Stimulated activated CD4-positive, alpha-beta T cell treated with anti-CD3 and anti-CD28 coated beads, Interleukin-1b, Interleukin-23, amount 100 ng/mL, for 1 hour (primary cell): ENCODE measurements at places on chromosomes 11 and 22.

DNA sequence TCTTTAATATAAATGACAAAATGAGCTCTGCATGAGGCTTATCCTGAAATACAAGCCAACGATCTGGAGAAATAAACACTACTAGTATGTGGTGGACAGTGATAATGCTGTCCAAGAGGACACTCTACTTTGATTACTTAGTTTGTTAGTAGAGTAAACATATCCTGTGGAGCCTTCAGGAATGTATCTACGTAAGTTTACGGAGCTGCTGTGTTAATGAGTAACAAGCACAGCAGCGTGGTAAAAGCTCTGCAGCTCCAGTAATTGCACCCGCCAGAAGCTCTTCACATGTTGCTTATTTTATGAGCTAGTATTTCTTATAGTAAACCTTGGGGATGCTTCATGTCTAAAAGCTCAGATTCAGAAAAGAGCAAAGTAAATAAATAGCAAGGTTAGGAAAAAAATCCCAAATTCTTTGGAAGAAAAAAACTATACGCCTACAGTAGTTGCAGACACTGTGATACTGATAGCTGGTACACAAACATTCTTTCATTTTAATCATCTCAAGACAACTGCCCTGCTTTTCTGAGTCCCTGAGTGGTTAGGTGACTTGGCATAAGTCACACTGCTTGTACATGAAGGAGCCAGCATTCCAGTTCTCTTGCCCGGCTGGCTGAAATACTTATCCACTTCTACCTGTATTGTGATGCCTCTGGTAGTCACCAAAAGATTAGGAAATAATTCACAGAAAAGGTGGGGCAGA, 32.7 kb upstream of the CCDC34 start:
- DNase-seq: no peak

- DNase-seq: no peak
Observed at GRCh38 chr11:2202071-2202899, 30.7 kb upstream of the TH start.

DNA sequence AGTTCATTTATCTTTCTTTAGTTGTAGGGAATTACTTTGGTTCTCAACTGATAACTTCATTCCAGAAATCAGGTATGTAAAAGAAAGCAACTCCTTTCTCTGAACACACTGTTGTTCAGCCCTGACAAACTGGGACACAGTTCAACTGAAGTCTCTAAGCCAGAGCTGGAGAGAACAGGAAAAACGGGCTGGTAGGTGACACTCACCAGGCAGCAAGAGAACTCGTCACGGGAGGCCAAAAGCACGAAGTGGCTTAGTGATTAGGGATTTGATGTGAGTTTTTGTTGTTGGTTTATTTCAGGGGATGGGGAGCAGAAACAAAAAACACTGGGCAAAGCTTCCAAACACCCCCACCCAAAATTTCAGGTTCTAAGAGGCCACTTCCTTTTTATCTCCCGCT, 54.1 kb downstream of the MYH9 start:
- no peak for DNase-seq

DNA sequence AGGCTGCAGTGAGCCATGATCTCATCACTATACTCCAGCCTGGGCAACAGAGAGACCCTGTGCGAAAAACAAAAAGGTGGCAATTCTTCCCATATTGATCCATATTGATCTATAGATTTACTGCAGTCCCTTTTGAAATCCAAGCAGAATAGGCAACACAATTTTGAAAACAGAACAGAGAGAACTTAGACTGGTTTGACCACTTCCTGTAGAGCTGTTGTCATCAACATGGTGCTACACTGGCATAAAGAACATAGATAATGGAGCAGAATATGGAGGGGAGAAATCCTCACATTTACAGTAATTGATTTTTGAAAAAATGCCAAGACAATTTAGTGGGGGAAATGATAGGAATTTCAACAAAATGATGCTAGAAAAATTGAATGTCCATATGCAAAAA, 34.1 kb downstream of the GRK3 start:
- DNase-seq: no peak

- no peak for DNase-seq
Observed at GRCh38 chr11:110735455-110736170, 23.4 kb upstream of the ARHGAP20 start.

DNA sequence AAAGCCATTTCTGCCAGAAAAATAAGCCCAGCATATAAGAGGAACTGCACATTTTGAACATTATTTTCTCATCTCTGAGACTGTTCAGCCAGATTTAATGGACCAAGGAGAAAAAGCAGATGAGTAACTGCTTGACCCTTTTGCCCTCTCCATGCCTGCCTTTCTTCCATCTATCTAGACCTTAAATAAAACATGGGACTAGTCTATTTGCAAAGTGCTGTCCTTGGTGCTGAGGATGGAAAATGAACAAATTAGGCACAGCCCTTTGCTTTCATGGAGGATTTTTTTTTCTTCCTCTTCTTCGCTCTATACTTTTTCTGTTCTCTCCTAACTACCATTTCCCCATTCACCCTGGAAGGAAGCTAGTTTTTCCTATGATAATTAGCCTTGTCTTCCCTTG, 361.3 kb downstream of the GRM5 start:
- DNase-seq: no peak

DNA sequence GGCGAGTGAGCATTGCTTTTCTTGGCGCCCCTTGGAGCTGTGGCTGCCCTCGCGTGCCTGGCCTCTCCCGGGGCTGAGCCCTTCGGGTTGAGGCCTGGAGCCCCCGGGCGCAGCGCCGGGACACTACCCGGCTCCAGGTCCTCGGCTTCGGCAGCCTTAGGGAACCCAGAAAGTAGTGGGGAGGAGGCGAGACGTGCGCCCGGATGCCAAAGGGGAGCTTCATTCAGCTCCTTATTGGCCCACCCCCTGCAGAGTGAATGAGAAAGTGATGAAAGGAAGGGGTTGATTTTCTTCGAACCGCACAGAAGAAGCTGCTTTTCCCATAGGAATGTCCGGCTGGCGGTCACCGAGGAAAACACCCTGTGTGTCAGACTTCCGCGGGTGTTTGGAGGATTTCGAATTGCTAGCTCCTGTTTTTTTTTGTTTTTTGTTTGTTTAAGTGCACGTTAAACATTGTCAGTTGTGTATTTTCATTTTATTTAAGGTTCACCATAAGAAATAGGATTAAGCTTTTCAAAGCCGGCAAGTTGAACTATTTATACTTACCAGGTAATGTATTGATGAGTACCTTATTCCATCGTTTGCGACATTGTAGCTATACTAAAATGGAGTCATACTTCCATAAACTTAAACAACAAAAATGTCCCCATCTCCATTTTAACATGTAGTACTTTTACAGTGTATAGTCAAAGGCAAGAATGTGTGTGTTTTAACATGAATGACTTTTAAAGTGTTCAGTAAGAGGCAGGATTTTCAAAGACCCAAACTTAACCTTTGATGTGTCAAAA, 841 bp upstream of the EIF4G2 start:
- no peak for DNase-seq

DNA sequence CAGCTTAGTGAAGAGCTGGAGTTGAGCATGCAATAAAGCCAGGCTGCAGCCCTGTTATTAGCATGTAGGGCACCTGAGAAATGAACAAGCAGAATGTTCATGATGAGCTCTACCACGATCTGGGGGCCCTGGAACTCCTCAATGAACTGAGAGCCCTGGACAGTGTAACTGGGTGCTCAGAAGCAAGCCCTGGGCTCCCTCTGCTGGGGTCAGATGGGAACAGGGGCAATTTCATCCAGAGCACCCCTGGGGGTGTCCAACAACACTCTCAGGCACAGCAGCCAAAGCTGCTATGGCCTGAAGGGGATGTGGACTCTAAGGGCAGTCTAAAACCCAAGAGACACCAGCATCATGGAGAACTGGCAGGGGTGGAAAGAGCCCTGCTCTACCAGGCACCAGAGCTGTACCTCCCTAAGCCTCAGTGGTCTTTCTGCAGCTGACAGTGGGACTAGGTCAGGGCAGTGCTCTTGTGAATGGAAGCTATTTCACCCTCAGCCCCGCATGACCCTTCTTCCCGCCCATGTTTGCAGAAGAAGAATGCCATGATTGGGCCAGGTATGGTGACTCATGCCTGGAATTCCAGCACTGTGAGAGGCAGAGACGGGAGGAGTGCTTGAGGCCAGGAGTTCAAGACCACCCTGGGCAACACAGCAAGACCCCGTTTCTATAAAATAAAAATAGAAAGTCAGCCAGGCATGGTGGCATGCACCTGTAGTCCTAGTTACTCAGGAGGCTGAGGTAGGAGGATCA, 28.9 kb downstream of the THOC5 start:
- peak; percentile 3 for DNase-seq

- DNase-seq: no peak
Observed at GRCh38 chr11:58774164-58774593, 42.4 kb upstream of the GLYAT start.

DNA sequence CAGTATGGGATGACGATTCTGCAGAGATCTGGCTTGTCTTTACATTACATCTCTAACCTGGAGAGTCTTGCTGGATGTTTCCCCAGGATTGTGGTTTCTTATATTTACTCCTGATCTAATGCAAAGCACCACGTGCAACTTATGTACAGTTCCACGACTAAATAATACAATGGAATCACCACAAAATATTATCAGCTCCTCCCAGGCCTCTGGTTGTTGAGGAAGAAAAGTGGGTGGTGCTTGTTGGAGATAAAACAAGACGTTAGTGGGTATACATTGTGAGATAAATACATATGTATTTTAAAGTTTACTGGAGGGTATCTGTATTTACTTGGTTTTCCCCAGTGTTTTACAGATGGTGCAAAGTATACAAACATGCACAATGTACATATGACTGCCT, 569.7 kb downstream of the NTM start:
- no peak for DNase-seq

DNA sequence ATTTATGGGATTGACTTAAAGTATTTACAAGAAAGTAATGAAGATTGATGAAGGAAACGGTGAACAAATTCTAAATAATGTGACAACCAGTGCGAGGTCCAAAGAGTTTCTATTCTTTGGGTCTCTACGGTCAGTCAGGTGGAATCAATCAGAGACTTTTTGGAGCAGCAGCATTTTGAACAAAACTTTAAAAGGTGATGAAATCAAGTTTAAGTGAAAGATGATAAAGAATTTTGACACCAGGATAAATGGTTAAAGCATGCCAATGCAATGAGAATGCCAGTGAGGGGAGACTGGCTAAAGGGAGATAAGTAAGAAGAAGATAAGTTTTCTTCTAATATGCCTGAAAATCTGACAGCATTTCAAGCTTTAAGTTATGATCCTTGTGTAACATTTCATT, 67.9 kb downstream of the DCUN1D5 start:
- DNase-seq: no peak

DNA sequence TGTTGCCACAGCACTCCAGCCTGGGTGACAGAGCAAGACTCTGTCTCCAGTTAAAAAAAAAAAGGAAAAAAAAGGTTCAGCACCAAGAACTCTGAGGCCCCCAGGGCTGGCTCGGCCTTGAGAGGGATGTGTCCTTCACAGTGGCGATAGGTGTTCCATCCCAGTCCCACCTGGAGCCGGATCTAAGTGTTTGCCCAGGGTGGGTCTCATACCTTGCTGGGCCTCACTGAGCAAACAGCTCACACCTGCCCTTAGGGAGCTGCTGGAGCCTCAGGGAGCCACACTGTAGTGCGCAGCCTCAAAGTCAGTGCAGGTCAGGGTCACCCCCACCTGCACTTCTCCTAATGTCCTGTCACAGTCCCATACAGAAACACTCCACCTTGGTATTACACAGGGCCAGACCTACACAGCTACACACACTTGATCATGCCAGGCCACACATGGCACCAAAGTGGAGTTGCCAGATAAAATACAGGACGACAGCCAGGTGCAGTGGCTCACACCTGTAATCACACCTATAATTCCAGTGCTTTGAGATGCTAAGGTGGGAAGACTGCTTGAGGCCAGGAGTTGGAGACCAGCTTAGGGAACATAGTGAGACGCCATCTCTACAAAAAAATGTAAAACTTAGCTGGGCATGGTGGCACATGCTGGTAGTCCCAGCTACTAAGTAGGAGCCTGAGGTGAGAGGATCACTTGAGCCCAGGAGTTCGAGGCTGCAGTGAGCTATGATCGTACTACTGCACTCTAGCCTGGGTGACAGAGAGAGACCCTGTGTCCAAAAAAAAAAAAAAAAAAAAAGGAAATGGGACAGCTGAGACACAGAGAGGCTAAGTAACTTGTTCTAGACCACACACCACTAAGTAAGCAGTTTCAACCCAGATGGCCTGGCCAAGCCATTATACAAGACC, 7.3 kb downstream of the STARD10 start:
- DNase-seq: no peak

- no peak for DNase-seq
Observed at GRCh38 chr22:33036881-33037280, 21.3 kb downstream of the SYN3 start.

DNA sequence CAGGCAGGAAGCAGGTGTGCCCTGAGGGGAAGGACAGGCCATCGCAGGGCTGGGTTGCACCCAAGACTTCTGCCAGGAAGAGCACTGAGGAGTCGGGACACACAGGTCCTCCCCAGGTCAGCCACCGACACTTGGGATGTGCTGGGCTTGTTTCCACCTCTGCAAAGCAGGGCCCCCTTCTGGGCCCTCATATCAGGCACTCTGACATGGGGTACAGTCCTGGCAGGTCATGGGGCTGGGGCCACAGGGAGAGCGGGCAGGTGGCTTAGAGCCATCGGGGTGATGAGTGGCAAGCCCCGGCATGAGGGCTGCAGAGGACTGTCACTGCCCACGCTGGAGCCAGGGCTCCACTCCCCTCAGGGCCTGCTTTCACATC, 7.9 kb upstream of the ADORA2A start:
- DNase-seq: no peak

DNA sequence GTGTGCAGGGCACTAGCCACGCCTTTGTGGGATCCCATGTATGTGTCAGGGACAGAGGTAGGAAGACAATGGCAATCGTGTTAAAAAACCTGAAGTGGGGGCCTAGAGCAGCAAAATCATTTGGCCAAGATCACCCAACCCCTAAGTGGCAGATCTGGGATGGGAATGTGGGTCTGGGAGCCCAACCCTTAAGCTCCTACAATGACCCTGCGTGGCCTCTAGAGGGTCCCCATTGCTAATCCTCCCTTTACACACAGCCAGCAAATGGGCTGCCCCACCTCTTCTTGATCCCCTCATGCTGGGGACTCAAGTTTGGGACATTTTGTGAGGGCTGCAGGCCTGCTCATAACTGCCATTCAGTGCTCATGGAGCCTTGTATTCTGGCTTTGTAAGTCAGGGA, 73.2 kb upstream of the SUSD2 start:
- DNase-seq: no peak

DNA sequence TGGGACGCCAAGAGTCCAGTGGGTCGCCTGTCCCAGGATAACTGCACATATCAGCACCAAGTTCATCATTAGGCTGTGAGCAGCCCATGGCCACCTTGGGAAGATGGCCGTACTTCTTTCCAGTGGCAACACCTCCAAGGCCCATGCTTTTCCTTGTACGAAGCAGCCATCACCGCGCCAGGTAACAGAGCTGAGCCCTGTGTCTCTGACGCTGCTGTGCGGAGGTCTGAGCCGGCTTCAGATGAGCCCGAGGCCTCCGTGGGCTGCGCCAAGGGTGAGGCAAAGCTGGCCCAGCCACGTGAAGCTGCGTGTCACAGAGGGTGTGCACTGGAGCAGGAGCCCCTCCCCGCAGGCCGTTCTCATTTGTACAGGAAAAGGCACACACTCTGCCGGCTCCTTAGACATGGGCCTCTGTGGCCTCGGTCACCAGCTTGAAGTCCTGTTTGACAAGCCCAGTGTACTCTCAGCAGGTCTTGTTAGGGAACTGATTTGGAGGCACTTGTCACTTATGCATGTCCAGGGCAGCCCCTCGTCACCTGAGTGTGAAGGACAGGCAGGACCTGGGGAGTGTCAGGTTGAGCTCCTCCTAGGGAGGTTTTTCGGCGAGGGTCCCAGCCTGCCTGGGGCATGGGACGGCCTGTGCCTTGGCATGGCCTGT, 401.5 kb downstream of the TBC1D22A start:
- DNase-seq: no peak
